Activated naive CD8-positive, alpha-beta T cell treated with anti-CD3 and anti-CD28 coated beads, Interleukin-2, amount 50 U/mL, for 24 hours (primary cell): ENCODE measurements at places on chromosomes 6 and 20.

- H3K27ac ChIP-seq, result no peak overlapping the region
- H3K36me3 ChIP-seq, result no peaks in the 10 kb centered on the region
- no peak overlapping the region for H3K4me3 ChIP-seq
- no peak for DNase-seq
- H3K4me1 ChIP-seq, result peaks cover under 1% of the 10 kb centered on the region
- H3K27me3 ChIP-seq, result no peaks in the 10 kb centered on the region
Measured at GRCh38 chr6:125008261-125008703, 46.0 kb downstream of the RNF217 start.

GRCh38 chr20:34736106-34736735, 32.1 kb downstream of the TP53INP2 start:
- no peaks in the 10 kb centered on the region for H3K4me1 ChIP-seq
- no peak for DNase-seq
- H3K36me3 ChIP-seq, result peaks cover 11% of the 10 kb centered on the region
- no peak overlapping the region for H3K27ac ChIP-seq
- H3K27me3 ChIP-seq, result no peaks in the 10 kb centered on the region

DNA sequence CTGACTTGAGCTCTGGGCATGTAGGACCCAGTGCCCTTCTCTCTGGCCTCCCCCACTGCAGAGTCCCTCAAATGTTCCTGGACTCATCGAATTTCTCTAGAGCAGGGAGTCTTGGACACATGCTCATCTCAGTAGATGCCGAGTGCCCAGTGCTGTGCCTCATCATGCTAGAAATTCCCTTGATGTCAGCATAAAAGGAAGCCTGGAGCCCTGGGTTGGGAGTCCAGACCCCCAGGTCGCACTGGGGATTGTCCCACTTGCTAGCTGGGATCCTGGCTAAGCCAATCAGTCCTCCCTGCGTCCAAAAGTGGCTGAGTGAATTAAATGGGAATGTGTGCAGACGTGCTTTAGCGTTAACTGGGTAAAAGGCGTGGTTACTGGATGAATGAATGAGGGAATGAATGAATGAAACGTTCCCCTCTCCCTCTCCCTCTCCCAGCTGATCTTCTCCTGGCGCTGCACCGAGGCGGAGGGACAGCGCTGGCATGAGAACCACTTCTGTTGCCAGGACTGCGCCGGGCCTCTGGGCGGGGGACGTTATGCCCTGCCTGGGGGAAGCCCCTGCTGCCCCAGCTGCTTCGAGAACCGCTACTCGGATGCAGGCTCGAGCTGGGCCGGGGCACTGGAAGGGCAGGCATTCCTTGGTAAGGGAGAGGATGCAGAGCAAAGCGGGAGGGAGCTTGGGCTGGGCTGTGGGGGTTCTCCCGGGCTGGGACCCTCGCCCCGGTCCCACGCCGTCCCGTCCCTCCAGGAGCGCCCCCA, 1.6 kb upstream of the TOMM6 start:
- peaks cover 30% of the 10 kb centered on the region for H3K36me3 ChIP-seq
- H3K27ac ChIP-seq, result no peak overlapping the region
- H3K4me1 ChIP-seq, result peaks cover 21% of the 10 kb centered on the region
- H3K4me3 ChIP-seq, result peak overlapping the region; percentile 95

DNA sequence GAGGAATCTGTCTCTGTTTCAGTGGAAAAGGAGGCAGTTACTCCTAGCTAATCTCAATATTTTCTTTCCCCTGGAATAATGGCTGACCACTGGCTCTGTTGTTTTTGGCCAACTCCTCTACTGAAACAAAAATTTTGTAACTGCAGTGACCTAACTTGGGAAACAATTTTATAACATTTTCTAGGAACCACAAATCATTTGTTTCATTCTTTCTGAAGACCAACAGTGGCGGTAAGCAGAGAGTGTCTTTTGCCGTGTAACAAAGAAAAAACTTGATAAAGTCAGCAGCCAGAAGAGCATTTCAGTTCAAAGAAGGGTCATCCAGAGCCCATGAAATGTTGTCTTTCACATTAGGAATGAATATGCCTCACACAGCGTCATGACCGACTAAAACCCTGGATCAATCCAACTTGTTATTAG, 11.8 kb upstream of the BFSP1 start:
- no peaks in the 10 kb centered on the region for H3K36me3 ChIP-seq
- no peak overlapping the region for H3K4me3 ChIP-seq
- H3K4me1 ChIP-seq, result peaks cover 7% of the 10 kb centered on the region
- peaks cover 21% of the 10 kb centered on the region for H3K27me3 ChIP-seq
- no peak overlapping the region for H3K27ac ChIP-seq
- no peak for DNase-seq

GRCh38 chr6:28896505-28897368, 27.0 kb downstream of the TRIM27 start:
- H3K4me1 ChIP-seq, result peaks cover 23% of the 10 kb centered on the region
- peaks cover 4% of the 10 kb centered on the region for H3K27me3 ChIP-seq
- peak; percentile 36 for DNase-seq
- peak overlapping the region; percentile 97 for H3K4me3 ChIP-seq

GRCh38 chr6:129699659-129700058, 10.3 kb downstream of the ARHGAP18 start:
- no peaks in the 10 kb centered on the region for H3K27me3 ChIP-seq
- no peak overlapping the region for H3K4me3 ChIP-seq
- peaks cover 25% of the 10 kb centered on the region for H3K4me1 ChIP-seq

DNA sequence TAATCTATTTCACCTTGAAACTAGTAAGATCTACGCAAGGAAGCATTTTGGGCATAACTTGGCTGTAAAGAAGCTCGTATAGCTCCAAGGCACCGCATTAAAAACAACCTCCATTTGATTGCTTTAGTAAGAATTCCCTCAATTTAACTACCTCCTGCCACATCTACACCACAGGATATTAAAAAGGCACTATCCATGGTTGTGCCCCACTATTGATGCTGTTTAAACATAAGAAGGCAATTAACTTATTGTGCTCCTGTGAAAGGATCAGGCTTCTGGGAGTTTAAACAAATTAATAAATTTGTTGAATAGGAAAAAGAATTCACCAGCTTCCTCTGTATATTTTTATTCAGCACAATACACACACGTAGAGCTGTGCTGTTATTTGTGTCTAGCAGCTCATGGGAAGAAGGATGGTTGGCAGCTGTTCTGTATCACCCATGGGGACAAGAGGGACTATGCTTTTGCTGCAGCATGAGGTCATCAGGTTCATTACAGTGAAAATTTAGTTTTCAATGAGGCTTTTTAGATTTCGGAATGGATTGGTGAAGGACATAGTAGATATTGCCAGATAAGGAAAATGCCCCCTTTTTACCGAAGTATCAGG, 513.3 kb downstream of the HAO1 start:
- no peak for DNase-seq
- no peak overlapping the region for H3K27ac ChIP-seq
- H3K27me3 ChIP-seq, result no peaks in the 10 kb centered on the region
- H3K36me3 ChIP-seq, result no peaks in the 10 kb centered on the region

GRCh38 chr6:14848019-14848418, 397.9 kb upstream of the JARID2 start:
- DNase-seq, result no peak
- H3K27me3 ChIP-seq, result no peaks in the 10 kb centered on the region
- no peaks in the 10 kb centered on the region for H3K4me1 ChIP-seq
- H3K27ac ChIP-seq, result no peak overlapping the region
- no peak overlapping the region for H3K4me3 ChIP-seq
